ENCODE measurements at places on chromosomes 3 and 15.

DNA sequence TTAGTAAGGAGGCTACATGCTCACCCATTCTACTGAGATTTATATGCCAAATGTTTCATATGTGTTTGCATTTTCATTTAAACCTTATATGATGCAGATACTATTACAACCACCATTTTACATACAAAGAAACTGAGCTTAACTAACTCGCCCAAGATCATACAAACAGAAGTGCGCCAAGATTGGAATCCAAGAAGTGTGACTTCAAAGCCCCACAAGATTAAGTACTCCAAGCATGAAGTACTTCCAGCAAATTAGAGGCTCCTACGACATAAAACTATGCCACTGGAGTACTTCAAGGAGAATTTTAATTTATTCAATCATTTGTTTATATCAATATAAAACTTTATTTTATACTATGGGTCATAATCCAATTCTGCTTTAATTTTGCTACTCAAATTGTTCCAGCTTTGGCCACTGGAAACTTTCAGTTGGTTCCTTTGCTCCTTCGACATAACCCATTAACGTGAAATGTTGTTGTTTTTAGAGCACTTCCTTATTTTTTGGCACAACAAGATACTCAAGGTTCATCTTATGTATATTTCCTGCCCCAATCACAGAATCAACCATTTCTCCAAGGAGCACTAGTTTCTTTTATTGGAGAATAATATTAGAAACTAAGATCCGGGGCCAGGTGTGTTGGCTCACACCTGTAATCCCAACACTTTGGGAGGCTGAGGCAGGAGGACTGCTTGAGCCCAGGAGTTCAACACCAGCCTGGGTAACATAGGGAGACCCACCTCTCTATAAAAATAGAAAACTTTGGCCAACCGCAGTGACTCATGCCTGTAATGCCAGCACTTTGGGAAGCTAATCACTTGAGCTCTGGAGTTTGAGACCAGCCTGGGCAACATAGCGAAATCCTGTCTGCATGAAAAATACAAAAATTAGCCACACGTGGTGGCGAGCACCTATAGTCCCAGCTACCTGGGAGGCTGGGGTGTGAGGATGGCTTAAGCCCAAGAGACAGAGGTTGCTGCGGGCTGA is 10.4 kb downstream of the INO80 start:
- no peak for DNase-seq

- DNase-seq = no peak
Measured at GRCh38 chr3:52204337-52205073, 6.5 kb downstream of the ALAS1 start.

DNA sequence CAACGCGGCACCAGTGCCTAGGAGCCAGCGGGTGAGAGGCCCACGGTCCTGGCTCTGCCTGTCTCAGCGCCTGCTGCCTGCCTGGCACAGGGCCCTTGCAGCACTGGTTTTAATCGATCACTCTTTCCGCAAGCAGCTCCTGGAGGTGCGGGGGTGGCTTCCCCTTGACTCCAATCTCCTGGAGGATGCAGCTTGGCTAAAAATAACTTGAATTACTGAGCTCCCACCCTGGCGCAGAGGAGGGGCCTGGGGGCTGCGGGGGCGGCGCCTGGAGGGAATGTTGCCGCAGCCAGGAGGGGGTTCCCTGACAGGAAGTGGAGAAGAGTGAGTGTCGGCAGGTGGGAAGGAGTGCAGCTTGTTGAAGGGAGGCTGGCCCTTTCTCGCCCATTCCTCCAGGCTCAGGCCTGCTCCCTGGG is 9.9 kb upstream of the RPL29 start:
- DNase-seq = no peak

DNA sequence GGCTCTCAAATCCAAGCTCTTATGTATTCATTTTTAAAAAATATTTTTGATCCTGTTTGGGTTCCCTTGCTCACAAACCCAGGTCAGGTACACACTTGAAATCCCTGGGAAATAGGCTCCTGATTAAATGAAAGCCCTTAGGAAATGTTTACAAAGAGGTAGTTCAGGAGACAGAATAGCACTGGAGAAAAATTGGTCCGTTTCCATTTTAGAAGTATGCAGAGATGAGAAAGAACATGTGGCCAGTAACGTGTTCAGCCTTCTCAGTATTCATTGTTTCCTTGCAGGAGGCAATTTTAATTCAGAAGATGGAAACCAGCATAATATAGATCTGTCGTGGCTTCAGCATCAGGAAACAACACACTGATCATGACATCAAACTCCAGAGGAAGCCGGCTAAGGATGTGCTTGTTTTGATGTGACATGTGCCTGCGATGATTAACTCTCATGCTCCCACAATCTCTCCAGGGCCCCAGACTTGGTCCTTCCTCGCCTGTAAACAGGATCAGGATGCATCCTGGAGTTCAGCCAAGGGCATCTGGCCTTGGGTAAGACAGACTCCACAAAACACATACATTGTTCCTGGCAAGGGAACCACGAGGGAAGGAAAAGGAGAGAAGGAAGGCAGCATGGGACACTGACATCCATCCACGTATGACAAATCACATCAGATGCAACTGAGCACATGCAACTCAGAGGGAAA is 350.5 kb upstream of the THBS1 start:
- DNase-seq = no peak

DNA sequence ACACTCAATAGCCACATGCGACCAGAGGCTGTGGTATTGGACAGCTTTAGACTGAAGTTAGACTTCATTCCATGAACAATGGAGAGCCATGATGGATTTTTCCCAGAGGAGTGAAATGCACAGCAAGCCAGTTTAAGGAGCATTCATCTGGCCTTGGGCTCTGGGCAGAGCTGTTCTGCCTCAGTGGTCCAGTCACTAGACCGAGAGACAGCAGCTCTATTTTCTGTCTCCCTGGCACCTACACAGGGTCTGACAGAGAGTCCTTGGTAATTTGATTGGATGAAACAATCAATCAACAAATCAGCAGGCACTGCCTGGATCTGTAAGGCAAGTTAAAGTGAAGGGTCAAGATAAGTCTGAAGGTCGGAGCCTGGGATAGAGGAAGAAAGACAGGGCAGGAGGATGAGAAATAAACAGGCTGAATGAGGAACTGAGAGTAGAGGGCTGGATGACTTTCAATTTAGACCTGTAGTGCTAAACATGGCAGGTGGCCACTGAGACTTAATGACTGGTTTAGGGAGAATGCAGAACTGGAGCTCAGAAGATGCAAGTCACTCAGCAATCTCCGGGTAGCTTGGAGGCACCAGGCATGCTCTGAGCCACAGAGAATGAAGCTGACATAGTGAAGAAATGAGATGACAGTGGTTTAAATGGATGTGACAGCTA is 98.5 kb upstream of the SLC25A36 start:
- DNase-seq = no peak

GRCh38 chr3:35663471-35663870 is 24.1 kb downstream of the ARPP21 start:
- no peak for DNase-seq

DNA sequence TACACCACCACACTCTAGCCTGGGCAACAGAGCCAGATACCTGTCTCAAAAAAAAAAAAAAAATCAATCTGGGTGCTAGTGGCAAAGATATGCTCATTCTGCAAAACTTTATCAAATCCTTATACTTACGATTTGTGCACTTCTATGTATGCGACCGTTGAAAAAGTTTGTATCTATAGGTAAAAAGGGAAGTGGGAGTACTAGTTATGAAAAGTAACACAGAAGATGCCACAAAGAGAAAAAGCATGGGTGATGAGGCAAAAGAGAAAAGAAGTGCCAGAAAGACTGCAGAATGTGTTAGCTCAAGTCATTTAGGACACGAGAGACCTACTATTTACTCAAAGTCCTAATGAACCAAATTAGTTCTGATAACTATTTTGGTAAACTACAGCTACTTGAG is 407.8 kb downstream of the SHQ1 start:
- DNase-seq = no peak

DNA sequence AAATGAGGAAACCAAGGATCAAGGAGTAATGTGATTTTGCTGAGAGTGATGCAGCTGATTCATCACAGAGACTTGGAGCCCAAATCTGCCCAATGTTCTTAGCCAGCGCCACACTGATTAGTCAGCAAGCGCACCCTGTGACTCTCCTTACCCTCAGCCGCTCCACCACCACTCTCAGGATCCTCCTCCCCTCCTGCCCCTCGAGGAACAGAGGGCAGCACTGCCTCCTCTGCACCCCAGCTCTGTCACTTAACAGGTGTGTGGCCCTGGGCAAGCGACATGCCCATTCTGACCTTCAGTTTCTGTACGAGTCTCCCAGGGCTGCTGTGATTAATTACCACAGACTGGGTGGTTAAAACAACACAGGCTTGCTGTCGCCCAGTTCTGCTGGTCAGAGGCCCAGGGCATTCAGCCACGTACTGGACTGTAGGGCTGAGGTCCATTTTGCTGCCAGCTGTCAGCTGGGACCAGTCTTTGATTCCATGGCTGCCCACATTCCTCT is 36.1 kb upstream of the HRH1 start:
- DNase-seq = no peak
